Chondrocyte (in vitro differentiated cells): ENCODE measurements at places on chromosomes 12 and 14. TPM values are rescaled to one million over a fixed set of nuclear protein-coding genes. Genes with fewer than 3 reads are reported as not detected.

PLEKHD1 gene
- 0.08 to 0.15 TPM (median 0.10 TPM) in 3 replicates for total RNA-seq

DNAL1 gene
- total RNA-seq: 13.3 to 23.0 TPM (median 15.2 TPM) in 3 replicates

RNF212B gene
- total RNA-seq: not detected in 3 replicates

TPH2 gene
- total RNA-seq: not detected in 3 replicates

VPS33A gene
- 16.9 to 21.8 TPM (median 20.2 TPM) in 3 replicates for total RNA-seq

NINJ2 gene
- 1.3 to 14.6 TPM (median 2.1 TPM) in 3 replicates for total RNA-seq

AMHR2 gene
- total RNA-seq: not detected in 3 replicates

PLBD1 gene
- 2.4 to 5.5 TPM (median 4.1 TPM) in 3 replicates for total RNA-seq

CS gene
- total RNA-seq: 160 to 174 TPM (median 171 TPM) in 3 replicates

PMCH gene
- not detected in 3 replicates for total RNA-seq

SOAT2 gene
- total RNA-seq: not detected in 3 replicates

OGFOD2 gene
- 12.0 to 13.7 TPM (median 13.5 TPM) in 3 replicates for total RNA-seq

IQSEC3 gene
- 0.41 TPM in 1 of 3 replicates, not detected in the others for total RNA-seq

DHRS2 gene
- total RNA-seq: not detected in 3 replicates

SERPINA5 gene
- total RNA-seq: 0.50 to 0.54 TPM in 2 of 3 replicates, not detected in the other

- DNase-seq: no peak
Observed at GRCh38 chr12:104187446-104188155, 28.0 kb upstream of the TXNRD1 start.

GRCh38 chr12:29582677-29583272 is 85.3 kb upstream of the OVCH1 start:
- no peak for DNase-seq

DNA sequence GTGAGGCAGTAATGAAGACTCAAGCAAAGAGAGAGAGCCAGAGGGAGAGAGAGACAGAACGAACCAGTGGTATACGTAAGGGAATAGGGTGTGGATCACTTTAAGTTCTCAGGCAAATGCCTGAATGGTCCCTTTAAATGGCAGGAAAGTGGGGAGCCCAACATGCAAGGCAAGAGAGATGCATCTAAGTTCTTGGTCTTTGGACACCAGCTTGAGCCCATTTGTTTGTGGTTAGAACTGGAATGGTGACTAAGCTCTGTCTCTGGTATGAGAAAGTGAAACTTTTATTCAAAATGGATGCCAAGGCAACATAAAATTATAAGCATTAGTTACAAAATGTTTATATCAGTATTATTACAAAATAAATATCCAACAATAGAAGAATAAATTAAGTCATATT is 192.2 kb upstream of the ALG10 start:
- DNase-seq: no peak

GRCh38 chr14:38042322-38042721 is 165.4 kb upstream of the SSTR1 start:
- no peak for DNase-seq

DNA sequence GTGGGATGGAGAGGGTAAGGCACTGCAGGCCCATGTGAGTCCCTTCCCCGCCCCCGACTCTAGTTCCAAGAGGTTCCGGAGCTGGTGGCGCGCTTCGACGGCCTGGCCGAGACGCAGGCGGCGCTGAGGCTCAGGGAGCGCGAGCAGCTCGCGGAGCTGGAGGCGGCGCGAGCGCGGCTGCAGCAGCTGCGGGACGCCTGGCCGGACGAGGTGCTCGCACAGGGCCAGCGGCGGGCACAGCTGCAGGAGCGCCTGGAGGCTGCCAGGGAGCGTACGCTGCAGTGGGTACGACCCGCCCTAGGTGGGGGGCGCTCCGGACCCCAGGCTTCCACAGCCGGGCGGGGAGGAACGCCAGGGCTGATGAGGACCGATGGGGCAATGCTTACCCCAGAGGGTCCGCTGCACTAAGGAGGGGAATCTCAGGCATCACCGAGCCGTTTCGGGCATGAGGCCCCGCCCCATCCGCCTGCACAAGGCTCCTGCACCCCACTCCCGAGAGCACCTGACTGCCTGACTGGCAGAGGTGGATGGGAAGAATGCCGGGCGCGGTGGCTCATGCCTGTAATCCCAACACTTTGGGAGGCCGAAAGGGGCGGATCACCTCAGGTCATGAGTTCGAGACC is 4.9 kb downstream of the CFAP73 start:
- DNase-seq: no peak

DNA sequence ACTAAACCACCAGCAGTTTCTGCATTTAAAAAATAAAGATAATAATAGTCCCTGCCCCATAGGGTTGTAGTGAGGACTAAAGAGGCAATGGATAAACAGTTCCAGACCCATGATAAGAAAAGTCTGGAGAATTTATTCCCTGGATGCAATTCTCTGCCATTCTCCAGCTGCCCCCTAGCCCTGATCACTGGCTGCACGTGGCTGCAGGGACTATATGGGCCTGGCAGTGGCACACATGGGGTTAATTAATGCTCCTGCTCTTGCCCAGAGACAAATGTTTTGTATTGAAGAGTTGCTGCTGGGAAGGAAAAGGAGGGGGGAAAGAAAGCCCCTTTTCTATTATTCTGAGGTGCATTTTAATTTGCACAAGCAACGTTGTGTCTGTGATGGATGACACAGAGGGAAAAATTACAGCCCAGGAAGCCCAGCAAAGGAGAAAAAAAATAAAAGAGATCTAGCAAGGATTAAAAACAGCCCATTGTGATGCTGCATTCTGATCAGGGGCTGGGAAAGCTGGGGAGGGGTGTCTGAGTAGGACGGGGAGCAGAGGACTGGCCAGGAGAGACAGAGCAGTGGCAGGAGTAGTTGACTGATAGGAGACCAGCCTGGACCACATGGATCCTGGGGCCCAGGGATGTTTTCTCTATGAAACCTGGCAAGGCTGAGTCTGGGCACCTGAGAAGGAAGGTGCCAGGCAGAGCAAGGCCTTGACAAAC is 149.3 kb downstream of the ESRRB start:
- DNase-seq: no peak

- DNase-seq: no peak
Observed at GRCh38 chr12:54572881-54573280, 15.6 kb downstream of the PPP1R1A start.

DNA sequence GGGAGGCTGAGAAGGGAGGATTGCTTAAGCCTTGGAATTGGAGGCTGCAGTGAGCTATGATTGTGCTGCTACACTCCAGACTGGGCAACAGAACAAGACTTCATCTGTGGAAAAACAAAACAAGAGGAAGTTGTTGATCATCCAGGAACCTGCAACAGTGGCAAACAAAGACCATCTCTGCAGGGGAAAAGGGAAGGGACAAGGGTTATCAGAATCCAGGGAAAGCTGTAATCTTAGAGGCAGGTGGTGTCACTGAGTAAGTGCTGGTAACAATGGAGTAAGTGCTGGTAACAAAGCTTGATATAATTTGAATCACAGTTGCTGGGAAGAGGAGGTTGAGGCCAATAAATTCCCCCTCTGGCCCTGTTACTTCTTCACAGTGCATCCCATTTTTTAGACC is 27.5 kb upstream of the DCN start:
- DNase-seq: no peak

GRCh38 chr14:98959958-98960616 is 311.9 kb downstream of the BCL11B start:
- no peak for DNase-seq

DNA sequence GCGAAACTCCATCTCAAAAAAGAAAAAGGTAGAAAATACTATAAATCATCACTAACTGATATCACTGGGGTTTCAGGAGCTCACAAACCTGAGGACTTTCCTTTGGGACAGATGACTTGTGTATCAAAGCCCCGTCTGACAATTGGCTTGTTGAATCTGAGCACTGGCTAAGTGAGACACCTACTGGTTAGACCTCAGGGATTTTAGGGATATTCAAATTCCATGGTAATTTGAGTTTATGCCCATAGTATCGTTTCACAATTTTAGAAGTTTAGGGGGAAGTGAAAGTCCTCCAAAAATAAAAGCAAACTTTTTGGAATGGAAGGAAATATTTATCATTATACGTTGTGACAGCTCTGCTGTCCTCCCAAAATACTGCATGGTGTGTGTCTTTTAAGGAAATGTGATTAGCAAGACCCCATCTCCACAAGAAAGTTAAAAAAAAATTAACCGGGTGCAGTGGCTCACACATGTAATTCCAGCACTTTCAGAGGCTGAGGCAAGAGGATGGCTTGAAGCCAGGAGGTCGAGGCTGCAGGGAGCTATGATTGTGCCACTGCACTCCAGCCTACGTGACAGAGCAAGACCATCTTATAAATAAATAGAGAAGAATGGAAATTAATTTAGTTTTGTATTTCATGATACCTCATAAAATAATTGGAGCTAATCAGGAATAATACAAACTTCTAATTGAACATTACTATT is 49.2 kb downstream of the FBXL14 start:
- no peak for DNase-seq

DNA sequence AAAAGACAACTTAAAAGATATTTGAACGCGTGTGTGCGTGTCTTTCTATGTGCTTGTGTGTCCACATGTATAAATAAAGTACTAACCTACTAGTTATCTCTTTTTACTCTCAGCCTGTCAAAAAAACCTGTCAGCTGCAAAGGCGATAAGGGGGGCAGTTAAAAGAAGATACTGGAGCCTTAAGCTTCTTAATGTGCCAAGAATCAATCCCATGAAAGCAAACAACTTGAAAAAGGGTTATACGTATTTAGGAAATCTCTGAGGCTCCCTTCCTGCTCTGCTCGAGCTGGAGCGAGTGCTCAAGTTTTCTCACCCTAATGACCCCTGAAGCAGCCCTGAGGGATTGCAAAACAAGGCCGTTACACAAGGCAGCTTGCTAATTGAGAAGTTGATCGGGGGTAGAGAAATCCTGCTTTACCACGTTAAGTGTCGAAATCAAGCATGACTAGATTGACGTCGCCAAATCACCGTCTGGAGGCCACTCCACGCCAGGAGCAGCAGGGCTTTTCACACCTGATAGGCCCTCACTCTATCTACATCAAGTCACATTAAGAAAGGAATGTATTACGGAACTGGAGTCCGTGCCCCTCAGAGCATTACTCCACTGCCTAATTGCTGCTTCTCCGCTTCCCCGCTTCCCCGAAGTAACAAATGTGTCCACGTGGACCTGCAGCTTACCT is 32.4 kb downstream of the LMO3 start:
- DNase-seq: no peak

DNA sequence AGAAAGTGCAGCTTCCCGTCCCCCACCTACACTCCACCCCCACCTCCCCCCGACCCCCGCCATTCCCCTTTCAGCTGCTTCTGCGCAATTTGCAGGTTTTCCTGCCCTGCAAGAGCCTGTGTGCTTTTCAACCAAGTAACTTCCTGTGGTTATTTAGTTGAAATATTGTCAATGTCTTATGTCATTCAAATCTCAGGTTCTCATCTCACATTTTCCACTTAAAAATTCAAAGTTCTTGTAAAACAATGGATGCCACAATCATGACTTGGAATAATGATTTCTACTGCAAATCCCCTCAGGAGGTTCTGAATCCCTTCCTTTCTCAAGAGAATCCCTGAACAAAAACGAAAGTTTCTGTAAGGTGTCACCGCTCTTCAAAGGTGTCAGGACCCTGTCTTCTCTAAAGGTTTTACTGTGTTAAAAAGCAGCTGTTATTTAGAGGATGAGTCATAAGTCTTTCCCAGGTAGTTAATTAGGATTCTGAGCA is 31.6 kb downstream of the WBP11 start:
- DNase-seq: no peak

DNA sequence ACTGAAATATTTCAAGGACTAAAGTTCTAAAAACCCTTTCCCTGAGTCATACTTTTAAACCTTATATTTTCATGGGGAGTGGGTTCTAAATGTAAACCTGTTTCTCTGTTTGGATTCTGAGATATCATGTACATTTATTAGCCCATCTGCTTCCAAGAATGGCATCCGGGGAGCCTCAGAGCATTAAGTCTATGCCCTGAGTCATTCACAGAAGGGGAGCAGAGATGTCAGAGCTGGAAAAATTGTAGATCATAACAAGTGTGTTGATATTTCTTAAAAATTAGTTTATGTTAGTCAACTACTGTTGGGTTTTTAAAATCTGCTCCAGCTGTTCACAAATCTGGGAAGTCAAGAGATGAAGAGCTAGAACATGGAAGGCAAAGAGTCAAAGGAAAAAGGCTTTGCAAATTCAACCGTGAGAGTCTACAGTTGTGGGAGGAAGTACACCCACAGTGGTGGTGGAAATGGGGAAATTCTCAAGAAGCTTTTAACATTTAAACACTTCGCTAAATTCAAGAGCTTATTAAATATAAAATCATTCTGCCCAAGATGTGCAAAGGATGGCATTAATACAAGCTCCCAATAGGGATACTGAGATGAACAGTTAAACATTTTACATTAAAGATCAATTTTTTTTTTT is 70.5 kb upstream of the FLRT2 start:
- DNase-seq: no peak

DNA sequence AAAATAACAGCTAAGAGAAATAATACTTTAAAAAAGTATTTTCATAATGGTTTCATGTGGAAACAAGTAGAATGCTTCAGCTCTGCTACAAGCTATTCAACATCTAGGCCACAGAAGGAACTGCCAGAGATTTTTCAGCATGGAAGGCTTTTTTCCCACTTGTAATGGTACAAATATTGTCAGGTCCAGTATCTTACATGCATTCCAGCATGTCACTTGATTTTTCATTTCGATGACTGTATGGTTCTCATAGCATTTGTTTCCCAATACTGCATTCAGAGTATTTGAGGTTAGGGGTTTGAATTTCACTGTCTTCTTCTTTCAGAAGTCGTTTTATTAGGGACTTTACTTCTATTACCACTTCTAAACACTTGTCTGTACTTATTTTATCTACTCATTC is 1701.5 kb upstream of the FLRT2 start:
- no peak for DNase-seq

DNA sequence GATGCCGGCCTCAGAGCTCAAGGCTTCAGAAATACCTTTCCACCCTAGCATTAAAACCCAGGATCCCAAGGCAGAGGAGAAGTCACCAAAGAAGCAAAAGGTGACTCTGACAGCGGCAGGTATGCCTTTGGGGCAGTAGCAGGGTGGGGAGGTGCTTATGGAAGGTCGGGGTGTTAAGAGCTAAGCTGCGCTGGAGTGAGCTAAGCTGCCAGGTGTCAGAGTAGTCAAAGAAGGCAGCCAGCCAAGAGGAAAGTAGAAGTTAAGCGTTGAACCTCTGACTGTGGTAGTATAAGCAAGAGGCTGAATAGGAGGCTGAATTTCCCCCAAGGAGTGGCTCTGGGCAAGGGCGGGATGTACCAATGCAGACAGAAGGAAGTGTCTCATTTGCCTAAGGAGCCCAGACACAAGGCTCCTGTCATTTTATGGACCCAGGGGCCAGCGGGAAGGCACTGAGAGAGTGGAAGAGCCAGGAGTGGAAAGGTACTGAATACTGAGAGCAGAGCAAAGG is 29.2 kb downstream of the DYRK4 start:
- DNase-seq: no peak

DNA sequence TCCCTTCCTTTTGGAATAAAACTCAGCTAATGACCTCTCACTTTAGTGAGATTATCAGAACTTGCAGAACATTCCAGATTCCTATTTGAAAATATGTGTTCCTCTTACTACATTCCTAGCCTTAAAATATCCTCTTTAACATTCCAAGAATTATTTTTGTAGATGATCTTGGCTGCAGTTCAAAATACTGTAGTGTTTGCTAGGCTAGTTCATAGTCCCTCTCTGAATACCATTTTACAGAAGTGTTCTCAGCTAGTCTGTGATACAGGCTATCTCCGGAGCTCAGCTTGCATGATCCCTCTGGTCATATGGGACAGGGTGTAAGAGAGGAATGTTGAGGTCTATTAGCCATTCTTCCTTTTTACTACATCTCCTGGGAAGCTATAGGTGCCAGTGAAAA is 17.6 kb upstream of the GPR33 start:
- DNase-seq: no peak

GRCh38 chr12:6360578-6361490 is 14.5 kb downstream of the SCNN1A start:
- DNase-seq: no peak

GRCh38 chr12:110115675-110116074 is 8.5 kb upstream of the IFT81 start:
- no peak for DNase-seq
